Activated CD4-positive, alpha-beta T cell treated with anti-CD3 and anti-CD28 coated beads, Interleukin-2, Interleukin-6, amounts not matched to agents 100 ng/mL and 50 ng/mL, durations not matched to agents 16 hours and 8 hours (primary cell): ENCODE measurements at places on chromosomes 5 and 9.

GRCh38 chr9:134211811-134212485 lies 47.6 kb upstream of the RNU6ATAC start:
- DNase-seq = no peak

GRCh38 chr5:42927730-42928129 lies 112.4 kb downstream of the ANXA2R start:
- no peak for DNase-seq

- no peak for DNase-seq
Measured at GRCh38 chr9:18717759-18718158, 243.8 kb downstream of the ADAMTSL1 start.

DNA sequence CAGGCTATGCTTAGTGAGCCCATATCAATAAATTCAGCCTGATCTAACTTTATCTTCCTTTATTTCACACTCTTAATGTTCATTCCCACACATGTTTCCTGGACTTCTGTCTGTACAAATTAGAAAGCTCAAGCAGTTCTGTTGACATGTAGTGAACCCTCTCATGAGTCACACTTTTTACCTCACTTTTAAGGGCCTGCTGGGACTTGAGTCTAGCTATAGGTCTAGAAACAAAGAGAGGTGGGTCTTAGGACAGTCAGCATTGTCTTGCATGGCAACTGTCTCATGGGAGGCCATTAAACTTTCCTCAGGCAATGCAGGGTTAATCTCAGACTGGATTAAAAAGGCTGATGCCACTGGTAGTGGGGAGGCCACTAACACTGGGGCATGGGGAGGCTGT lies 8.6 kb upstream of the CCNH start:
- no peak for DNase-seq

DNA sequence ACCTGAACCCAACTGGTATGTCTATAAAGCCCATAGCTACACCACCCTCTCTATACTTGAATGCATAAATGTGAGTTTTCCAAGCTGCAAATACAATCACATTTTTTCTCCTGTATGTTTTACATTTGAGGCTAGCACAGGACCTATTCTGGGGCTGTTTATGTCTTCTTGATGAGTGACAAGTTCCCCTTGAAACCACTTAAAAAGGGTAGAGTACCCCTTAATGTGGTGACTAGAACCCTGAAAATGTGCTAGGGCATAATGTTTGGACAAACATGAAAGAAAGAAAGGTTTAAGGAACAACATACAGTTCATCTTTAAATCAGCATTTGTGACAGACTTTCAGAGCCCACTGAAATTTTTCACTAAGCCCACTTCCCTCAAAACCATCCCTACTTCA lies 25.2 kb upstream of the GLIS3 start:
- no peak for DNase-seq

DNA sequence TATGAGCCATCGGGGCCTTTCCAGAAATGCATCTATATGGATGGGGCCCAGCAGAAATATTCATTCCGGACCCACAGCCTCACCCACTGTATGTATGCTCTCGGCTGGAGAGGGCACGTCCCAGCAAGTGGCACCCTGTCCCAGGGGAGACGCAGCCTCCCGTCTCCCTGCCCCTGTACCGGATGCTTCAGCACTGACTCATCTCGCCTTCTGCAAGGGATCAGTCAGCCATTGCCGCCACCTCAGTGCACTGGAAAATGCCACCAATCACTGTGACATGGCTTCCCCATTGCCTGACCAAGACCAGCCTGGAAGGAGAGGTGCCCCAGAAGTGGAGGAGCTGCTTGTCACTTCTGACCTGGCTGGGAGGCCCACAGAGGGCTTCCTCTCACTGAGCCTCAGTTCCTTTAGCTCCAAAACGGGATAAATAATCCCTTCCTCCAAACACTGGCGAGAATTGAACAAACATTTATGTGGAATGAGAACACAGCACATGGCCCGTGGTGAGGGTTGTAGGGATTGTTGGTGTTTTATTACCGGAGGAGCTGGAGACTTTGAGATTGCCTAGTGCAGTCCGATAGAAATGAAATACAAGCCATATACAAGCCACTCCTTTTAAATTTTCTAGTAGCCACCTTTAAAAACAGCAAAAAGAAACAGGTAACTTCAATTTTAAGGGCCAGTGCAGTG lies 43.9 kb upstream of the ORM1 start:
- no peak for DNase-seq

- peak; percentile 36 for DNase-seq
Measured at GRCh38 chr9:127444283-127444920, 6.8 kb downstream of the RPL12 start.

- DNase-seq = peak; percentile 60
Measured at GRCh38 chr5:34533582-34534522, 122.3 kb upstream of the RAI14 start.

DNA sequence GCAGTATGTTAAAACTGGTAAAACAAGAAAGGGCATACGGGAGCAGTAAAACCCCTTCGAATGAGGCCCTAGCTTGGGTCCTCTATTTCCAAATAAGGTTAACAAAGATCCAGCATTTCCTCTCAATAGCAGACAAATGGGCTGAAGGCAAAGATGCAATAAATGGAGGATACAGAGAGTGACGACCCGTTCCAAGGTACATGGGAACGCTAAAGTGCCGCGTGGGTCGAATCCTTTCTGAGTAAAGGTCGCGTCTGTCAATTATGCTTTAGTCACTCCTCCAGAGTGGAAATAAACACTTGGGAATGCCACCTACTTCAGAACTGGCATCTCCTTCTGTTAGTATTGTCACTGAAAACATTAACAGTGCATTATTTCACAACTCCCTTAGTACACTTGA lies 24.7 kb downstream of the ARL15 start:
- no peak for DNase-seq

GRCh38 chr9:68913054-68913453 lies 100.9 kb downstream of the PRKACG start:
- DNase-seq = no peak
